ENCODE measurements at places on chromosomes 1 and 21. TPM values are rescaled to one million over a fixed set of nuclear protein-coding genes. Genes with fewer than 3 reads are reported as not detected.

The NKAIN1 gene
- polyA plus RNA-seq, result 3.5 TPM

The MAB21L3 gene
- 0.70 TPM for polyA plus RNA-seq

DNA sequence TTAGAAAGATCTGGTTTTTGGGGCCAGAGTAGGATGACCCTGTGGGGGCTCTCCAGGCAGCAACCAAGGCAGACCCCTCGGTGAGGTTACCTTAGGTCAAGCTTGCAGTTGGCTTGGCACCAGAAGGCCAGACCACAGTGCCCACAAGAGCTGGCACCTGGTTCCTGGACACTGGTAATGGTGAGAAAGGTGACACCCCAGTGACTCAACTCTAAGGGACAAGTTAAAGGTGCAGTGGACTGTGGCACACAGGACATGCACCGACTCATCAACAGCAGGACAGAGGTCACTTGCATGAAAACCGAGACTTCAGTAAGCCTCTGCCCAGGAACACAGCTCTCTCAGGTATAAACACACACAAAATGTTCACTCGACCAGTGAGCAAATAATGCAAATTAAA lies 6.7 kb downstream of the LRRC38 start:
- DNase-seq, result no peak

GRCh38 chr1:181077576-181078242 lies 10.8 kb upstream of the IER5 start:
- DNase-seq, result no peak

DNA sequence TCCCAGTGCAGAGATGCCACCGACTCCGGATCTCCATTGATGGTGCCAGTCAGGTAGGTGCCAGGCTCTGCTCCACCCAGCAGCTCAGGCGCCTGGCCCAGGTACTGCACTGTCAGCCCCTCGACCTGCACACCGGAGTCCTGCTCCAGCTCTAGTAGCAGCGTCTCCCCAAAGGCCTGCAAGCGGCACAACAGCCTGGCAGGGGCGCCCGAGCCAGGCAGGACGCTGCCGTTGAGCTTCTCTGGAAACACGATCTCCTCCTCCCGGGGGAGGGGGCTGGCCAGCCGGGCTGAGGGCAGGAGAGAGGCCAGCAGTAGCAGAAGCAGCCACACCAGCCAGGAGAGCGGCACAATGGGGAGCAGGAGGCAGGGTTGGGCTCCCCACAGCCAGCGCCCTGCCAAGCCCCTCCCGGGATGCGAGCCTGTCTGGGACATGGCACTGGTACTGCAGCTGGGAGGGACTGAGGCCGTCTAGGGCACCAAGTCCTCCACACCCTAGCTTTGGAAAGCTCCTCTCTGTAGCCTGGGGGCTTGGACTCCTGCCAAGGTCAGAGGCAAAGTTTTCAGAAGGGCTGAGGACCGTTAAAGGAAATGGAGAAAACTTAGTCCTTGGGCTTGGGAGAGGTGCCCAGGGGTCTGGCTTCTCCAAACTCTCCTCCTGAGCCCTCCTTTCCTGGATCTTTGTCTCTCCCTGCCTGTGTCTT lies 509 bp downstream of the ADAMTS4 start:
- DNase-seq, result no peak

DNA sequence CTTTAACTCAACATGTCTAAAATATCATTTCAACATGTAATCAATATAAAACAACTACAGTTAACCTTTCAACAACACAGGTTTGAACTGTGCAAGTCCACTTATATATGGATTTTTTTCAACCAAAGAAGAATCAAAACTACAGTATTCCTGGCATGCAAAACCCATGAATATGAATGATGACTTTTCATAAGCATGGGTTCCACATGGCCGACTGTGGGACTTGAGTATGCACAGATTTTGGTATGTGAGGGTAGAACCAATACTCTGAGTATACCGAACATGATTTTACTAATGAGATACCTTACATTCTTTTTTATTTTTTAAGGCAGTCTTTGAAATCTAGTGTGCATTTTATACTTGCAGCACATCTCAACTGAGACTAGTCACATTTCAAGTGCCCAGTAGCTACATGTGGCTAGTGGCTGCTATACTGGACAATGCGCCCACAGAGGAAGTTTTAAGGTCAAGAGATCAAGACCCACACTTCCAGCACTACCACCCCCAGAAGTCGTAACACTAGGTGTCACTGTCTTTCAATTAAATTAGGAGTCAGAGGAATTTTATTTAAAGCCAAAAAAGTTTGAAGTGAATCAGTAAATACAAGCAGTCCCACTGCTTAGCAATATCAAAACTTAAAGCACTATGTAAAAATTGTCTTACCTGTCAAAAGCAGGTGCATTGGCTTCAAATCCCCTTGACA lies 40.0 kb downstream of the SYNJ1 start:
- no peak for DNase-seq

GRCh38 chr1:205237526-205238484 lies 10.1 kb downstream of the TMCC2 start:
- no peak for DNase-seq

- DNase-seq, result no peak
These were observed 43.9 kb upstream of the IFNAR2 start for GRCh38 chr21:33185852-33186251.

- DNase-seq, result no peak
These were observed 28.0 kb downstream of the KIAA2013 start for GRCh38 chr1:11898086-11898785.
